Urinary bladder (tissue), 4 donors: ENCODE measurements at places on chromosomes 13 and 19. TPM values are rescaled to one million over a fixed set of nuclear protein-coding genes. Genes with fewer than 3 reads are reported as not detected.

Gene JOSD2
- 73.6 TPM for polyA plus RNA-seq

Gene SPRED3
- polyA plus RNA-seq: 0.72 TPM

Gene LSM4
- polyA plus RNA-seq: 97.5 TPM

Gene NAT14
- 27.0 TPM for polyA plus RNA-seq

Gene KLK6
- polyA plus RNA-seq: not detected

Gene LHB
- polyA plus RNA-seq: not detected

Gene SIGLEC8
- polyA plus RNA-seq: 0.61 TPM

Gene OR7C1
- 0.01 TPM for polyA plus RNA-seq

DNA sequence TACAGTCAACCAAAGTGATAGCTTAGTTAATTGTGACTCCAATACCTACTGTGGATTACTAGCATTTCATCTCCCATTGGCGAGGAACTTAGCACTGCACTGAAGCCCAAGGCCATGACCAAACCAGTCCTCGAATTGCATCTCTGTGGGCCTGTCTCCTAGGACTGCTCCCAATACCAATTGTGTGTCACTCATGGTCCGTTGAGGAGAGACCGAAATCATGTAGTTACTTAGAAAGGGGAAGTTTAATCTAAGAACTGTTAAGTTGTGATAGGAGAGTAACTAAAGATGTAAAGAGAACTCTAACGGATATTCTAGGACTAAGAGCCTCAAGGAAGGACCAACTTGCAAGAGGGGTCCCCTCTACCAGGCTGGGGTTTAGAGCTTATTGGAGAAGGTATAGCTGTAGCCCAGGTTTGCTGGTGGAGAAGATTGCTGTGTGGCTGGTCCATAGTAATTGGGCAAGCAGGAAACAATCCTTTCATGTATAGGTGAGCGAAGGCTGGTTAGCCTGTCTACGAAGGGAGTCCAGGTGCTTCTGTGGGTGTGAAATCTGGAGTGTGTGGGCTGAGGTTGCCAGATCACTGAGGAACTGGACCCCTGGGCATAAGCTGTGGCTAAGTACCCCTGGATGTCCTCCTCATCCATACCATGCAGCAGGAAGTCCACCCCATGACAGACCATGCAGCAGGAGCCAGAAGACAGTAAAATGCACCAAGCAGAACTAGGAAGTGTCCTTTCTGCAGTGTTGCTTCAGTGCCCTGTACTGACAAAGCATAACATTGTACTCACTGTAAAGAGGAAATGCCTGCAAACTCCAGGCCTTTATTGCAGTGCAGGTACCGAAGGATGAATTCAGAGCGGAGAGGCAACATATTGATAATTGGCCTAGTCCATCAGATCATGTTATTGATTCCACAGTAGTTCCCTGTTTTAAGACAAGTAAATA is 30.8 kb downstream of the DNAJC3 start:
- no peak for DNase-seq

DNA sequence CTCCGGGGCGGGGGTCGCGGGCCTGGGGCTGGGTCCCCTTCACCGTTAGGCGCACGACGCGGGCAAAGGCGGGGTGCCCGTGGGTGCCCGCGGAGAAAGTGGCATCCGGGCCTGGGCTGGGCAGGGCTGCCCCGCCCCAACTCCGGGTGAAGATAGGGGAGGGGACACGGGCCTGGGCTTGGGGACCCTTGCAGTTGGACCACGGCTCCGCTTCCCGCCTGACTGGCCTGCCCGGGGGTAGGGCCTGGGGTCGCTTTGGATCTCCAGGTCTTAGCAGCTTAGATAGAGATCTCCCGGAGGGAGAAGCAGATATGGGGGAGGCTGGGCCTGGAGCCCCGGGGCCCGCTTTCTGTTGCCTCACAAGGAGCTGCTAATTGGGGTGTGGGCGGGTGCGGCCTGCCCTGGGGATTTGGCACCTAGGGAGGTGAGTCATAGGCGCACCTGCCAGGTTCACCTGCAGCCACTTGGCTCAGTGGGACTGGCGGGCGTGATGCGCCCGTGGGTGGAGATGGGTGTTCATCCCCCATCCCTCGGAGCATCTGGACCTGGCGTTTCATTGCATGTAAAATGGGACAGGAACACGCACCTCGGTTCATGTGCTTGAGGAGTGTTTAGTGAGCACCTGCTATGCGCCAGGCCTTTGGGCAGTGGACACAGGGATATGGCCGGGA is 585 bp downstream of the MAP1S start:
- no peak for DNase-seq

- no peak for DNase-seq
Observed at GRCh38 chr19:18196511-18196845, 3.5 kb downstream of the MPV17L2 start.

GRCh38 chr13:108785844-108786243 is 156.4 kb downstream of the MYO16 start:
- no peak for DNase-seq

DNA sequence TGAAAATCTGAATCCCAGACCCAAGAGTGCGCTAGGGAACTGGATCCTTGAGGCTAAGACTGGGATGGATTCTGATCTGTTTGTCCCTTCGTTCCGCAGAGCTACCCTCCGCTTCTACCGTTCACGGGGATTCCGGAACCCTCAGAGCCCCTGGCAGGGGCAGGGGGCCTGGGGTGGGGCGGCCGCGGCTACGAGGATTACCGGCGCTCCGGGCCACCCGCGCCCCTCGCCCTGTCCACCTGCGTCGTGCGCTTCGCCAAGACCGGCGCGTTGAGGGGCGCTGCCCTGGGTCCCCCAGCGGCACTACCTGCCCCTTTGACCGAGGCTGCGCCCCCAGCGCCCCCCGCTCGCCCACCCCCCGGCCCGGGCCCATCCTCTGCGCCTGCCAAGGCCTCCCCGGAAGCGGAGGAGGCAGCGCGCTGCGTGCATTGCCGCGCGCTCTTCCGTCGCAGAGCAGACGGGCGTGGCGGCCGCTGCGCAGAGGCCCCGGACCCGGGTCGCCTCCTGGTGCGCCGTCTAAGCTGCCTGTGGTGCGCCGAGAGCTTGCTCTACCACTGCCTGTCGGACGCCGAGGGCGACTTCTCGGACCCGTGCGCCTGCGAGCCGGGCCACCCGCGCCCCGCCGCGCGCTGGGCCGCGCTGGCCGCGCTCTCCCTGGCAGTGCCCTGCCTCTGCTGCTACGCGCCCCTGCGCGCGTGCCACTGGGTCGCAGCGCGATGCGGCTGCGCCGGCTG is 7.1 kb downstream of the SPRED3 start:
- DNase-seq: no peak

- no peak for DNase-seq
Observed at GRCh38 chr13:49319951-49320350, 72.2 kb downstream of the CDADC1 start.

- DNase-seq: no peak
Observed at GRCh38 chr13:31717583-31717982, 21.7 kb upstream of the RXFP2 start.

GRCh38 chr13:47067306-47067705 is 170.5 kb upstream of the HTR2A start:
- DNase-seq: no peak

DNA sequence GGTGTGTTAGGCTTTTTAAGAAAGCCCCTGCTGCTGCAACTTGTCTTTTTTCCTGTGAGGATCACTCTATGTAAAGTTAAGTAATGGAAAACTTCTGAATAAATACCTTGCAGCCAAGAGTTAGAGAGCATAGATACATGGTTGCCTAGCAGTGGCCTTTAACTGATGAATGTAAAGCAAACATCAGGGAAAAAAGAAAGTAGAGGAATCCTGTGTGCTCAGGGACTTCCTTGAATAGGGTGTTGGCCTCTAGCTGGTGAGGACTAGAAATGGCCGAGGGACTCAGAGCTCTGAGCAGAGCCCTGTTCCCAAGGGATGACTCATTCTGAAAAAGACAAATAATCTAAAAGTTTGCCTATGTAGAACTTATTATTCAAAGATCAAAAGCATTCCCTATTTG is 135.7 kb downstream of the MIPEP start:
- no peak for DNase-seq

DNA sequence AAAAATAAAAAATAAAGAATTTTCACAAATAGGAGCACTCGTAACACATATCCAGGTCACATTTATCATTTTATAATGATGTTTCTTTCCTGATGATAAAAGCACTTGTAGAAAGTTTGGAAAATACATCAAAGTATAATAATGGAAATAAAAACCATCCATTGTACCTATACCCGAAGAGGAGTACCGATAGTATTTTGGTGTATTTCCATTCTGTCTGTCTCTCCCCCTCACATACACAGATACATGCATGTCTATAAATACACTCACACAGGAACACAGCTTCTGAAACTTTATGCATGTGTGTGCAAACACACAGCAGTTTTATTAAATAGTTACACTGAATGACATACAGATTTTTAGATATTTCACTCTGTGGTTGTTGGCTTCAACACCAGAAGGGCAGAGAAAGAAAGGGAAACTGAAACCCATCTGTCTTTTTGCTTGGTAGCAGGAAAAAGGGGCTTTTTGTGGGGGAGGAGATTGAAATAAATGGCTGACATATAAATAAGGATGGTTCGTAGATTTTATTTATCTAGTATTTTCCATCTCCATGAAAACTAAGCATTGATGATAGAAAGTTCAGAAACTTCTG is 114.8 kb downstream of the LRCH1 start:
- DNase-seq: no peak

DNA sequence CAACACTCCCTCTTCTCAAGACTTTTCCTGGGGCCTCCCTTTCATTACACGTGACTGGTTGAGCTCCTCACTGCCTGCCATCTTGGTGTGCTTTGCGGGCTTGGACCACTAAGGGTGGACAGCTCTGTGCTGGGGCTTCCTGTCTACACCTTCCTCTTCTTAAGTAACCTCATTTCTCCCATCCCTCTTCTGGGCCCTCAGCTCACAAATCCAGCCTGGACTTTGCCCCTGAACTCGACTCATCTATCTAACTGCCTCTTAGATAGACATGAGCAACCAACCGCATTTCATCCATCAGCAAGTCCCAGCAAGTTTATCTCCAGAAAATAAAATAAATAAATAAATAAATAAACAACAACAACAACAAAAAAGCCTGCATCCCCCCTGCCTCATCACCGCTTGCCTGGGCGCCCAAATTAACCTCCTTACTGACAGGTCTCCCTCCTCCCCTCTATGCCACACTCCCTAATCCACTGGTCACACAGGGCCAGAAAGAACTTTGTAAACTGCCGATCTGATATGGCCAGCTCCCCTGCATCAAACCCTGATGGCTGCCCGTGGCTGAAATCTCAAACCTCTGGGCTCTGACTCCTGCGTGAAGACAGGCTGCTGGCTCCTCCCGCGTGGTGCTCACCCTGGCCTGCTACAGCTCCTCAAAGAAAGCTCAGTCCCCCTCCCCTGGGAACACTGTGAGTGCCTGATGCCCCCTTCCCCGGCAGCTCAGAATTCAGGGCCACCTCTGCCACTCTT is 7.8 kb downstream of the ISOC2 start:
- no peak for DNase-seq

DNA sequence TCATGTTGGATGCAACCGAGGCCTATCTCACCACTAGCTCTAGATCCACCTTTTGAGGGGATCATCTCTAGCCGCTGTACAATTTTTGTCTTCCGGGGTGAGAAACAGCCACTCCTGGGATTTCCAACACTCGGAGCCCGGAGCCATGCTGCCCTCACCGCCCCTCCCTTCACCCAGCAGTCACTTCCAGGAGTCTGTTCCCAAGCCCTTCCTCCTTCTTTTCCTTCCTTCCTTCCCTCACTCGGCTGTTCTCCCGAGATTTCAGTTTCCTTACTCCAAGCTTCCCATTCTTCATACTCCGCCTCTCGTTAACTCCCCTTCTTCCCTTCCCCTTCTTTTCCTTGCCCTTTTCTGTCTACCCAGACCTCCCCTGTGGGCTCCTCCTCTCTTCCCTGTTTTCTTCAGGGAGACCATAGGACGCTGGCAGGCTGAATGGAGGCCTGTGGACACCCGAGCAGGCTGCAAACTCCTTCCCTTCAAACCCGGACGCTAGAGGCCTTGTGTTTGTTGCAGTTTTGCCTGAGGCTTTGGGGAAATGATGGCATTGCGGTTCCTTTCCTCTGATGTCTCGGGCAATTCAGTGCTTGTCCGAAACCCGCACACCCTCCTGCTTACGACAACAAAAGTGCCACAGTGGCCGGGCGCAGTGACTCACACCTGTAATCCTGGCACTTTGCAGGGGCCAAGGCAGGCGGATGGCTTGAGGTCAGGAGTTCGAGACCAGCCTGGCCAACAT is 96.0 kb downstream of the CAB39L start:
- no peak for DNase-seq
